Left lung (tissue), 14 donors: ENCODE measurements at places on chromosomes 3 and 15. TPM values are rescaled to one million over a fixed set of nuclear protein-coding genes. Genes with fewer than 3 reads are reported as not detected.
A peak's percentile ranks its signal among the peaks of the same experiment; 100 is the strongest.

Gene FBXO40
- total RNA-seq = 0.03 TPM

- H3K27ac ChIP-seq = no peak overlapping the region
- H3K36me3 ChIP-seq = no peaks in the 10 kb centered on the region
- H3K4me3 ChIP-seq = no peak overlapping the region
- H3K4me1 ChIP-seq = peaks cover 3% of the 10 kb centered on the region
- no peaks in the 10 kb centered on the region for H3K27me3 ChIP-seq
- no peak for DNase-seq
Observed at GRCh38 chr15:66681395-66681794, 20.6 kb upstream of the SMAD6 start.

Gene SOX14
- not detected for total RNA-seq

- no peaks in the 10 kb centered on the region for H3K27me3 ChIP-seq
- H3K4me1 ChIP-seq = no peaks in the 10 kb centered on the region
- no peak overlapping the region for H3K4me3 ChIP-seq
- DNase-seq = no peak
Observed at GRCh38 chr15:89457086-89457485, 39.3 kb downstream of the RHCG start.

- no peaks in the 10 kb centered on the region for H3K36me3 ChIP-seq
- no peak for DNase-seq
- H3K4me1 ChIP-seq = peaks cover 9% of the 10 kb centered on the region
- H3K4me3 ChIP-seq = no peak overlapping the region
- no peak overlapping the region for H3K27ac ChIP-seq
- H3K27me3 ChIP-seq = no peaks in the 10 kb centered on the region
Observed at GRCh38 chr15:59532770-59533379, 78.7 kb upstream of the GCNT3 start.

Gene ONECUT1
- total RNA-seq = not detected

GRCh38 chr15:38861108-38861507 lies 296.5 kb upstream of the RASGRP1 start:
- H3K4me1 ChIP-seq = no peaks in the 10 kb centered on the region
- no peaks in the 10 kb centered on the region for H3K27me3 ChIP-seq
- no peaks in the 10 kb centered on the region for H3K36me3 ChIP-seq
- no peak overlapping the region for H3K4me3 ChIP-seq
- DNase-seq = no peak

Gene GORASP1
- total RNA-seq = 63.2 TPM

Gene KLHL40
- total RNA-seq = not detected

Gene CELF6
- 2.2 TPM for total RNA-seq

GRCh38 chr15:81314378-81314777 lies 9.6 kb downstream of the STARD5 start:
- no peaks in the 10 kb centered on the region for H3K36me3 ChIP-seq
- H3K27ac ChIP-seq = no peak overlapping the region
- H3K27me3 ChIP-seq = no peaks in the 10 kb centered on the region
- H3K4me3 ChIP-seq = no peak overlapping the region

DNA sequence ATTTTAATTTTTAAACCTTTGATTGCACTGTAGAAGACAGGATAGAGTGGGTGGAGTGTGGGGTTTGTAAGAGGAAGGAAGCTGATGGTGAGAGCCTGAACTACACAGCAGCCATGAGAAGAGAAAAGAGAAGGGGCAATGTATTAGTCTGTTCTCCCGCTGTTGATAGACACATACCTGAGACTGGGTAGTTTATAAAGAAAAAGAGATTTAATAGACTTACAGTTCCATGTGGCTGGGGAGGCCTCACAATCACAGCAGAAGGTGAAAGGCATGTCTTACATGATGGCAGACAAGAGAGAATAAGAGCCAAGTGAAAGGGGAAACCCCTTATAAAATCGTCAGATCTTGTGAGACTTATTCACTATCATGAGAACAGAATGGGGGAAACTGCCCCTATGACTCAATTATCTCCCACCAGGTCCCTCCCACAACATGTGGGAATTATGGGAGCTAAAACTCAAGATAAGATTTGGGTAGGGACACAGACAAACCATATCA lies 37.3 kb downstream of the STARD5 start:
- no peaks in the 10 kb centered on the region for H3K36me3 ChIP-seq
- no peak overlapping the region for H3K27ac ChIP-seq
- H3K27me3 ChIP-seq = no peaks in the 10 kb centered on the region
- H3K4me3 ChIP-seq = no peak overlapping the region
- no peaks in the 10 kb centered on the region for H3K4me1 ChIP-seq

DNA sequence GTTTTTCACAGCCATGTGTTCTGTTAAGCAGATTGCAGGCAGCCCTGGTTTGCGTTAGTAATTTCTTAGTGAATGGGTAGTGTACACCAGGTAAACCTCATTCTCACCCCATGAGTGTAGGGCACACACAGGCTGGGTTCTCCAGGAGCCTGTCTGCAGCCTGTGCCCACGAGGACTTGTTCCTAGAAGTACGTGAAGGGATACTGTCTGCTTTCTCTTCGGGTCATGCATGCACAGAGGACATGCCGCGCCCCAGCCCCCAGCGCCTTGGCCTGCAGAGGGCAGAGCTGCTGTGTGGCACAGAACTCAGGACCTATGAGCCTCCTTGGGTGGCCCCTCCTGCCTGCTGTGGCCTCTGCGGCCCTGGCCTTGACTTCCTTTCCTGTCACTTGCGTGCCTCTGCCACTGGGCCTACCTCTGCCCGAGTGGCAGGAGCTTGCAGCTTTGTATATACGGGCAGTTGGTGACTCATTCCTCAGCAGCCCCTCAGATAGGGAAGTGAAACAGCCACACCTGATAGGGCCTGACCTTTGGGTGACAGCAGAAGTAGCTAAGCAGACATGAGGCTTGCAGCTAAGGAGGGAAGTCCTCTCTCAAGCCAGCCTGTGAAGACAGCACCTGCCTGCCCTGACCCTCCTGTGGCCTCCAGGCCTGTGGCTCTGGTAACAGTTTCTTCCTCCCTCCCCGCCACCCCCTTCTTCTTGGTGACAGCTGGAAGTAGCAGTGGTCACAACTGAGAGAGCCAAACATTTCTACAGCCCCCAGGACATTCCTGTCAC lies 19.5 kb downstream of the PPCDC start:
- no peaks in the 10 kb centered on the region for H3K36me3 ChIP-seq
- H3K4me3 ChIP-seq = no peak overlapping the region
- no peaks in the 10 kb centered on the region for H3K27me3 ChIP-seq

- no peak for DNase-seq
- H3K36me3 ChIP-seq = no peaks in the 10 kb centered on the region
- H3K27me3 ChIP-seq = peaks cover 5% of the 10 kb centered on the region
- H3K4me3 ChIP-seq = no peak overlapping the region
Observed at GRCh38 chr15:65077981-65078352, 1.4 kb downstream of the KBTBD13 start.

Gene MORC1
- total RNA-seq = not detected

GRCh38 chr3:42191443-42191747 lies 74.6 kb downstream of the CCK start:
- no peak overlapping the region for H3K27ac ChIP-seq
- no peak overlapping the region for H3K4me3 ChIP-seq

Gene TASOR
- 61.8 TPM for total RNA-seq

Gene DAZL
- not detected for total RNA-seq

- no peak overlapping the region for H3K27ac ChIP-seq
- H3K4me1 ChIP-seq = no peaks in the 10 kb centered on the region
- no peaks in the 10 kb centered on the region for H3K36me3 ChIP-seq
- no peaks in the 10 kb centered on the region for H3K27me3 ChIP-seq
- no peak for DNase-seq
- H3K4me3 ChIP-seq = no peak overlapping the region
Observed at GRCh38 chr3:168806871-168807270, 711.1 kb upstream of the GOLIM4 start.

GRCh38 chr3:150210461-150211110 lies 197.5 kb upstream of the TSC22D2 start:
- DNase-seq = no peak
- H3K27me3 ChIP-seq = no peaks in the 10 kb centered on the region
- H3K4me3 ChIP-seq = no peak overlapping the region
- H3K27ac ChIP-seq = no peak overlapping the region
- H3K36me3 ChIP-seq = no peaks in the 10 kb centered on the region
- H3K4me1 ChIP-seq = no peaks in the 10 kb centered on the region

Gene ROPN1
- not detected for total RNA-seq

- no peaks in the 10 kb centered on the region for H3K27me3 ChIP-seq
- no peak overlapping the region for H3K4me3 ChIP-seq
Observed at GRCh38 chr15:69871511-69872134, 226.1 kb downstream of the TLE3 start.

DNA sequence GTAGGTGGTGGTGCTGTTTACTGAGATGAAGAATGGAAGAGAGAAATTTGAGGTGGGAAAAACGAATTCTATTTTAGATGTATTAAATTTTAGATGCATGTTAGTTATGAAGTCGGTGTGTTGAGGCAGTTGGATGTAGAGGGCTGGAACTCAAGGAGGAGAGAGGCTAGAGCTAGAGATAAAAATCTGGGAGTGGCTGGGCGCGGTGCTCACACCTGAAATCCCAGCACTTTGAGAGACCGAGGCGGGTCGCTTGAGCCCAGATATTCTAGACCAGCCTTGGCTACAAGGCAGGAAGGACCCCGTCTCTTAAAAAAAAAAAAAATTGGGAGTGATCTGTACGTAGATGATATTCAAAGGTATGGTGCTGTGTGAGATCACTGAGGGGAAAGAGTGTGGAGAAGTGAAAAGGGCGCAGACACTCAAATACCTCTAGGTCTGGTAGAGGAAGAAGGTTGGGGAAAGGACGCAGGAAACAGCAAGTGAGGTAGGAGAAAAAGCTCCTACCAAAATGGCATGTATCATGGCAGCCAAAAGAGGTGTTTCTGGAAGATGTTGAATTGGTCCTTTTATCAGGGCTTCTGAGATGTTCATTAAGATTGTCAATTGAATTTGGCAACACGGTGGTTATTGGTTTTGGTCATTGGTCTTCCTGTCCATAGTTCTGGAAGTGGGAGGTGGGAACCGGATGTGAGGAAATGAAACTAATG lies 1.8 kb downstream of the YEATS2 start:
- peak overlapping the region; percentile 92 for H3K27ac ChIP-seq
- H3K36me3 ChIP-seq = no peaks in the 10 kb centered on the region
- DNase-seq = no peak

DNA sequence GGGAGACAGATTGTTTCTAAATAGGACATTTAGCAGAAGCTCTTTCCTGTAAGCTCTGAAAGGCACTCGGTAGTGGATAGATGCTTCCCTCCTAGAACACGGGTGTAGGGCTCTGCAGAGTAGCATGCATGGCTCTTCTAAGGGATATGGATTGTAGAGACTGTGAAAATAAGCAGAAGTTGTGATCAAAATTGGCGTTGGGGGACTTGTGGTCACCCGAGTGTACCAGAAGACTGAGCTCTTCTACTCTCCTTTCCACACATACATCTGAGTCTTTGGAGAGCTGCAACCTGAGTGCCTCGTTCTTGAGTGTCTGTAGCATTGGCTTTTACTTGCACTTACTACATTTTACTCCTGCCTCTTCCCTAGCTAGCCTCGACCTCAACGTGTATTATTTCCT lies 197.7 kb downstream of the LPP start:
- no peaks in the 10 kb centered on the region for H3K27me3 ChIP-seq
- no peak overlapping the region for H3K4me3 ChIP-seq
- no peaks in the 10 kb centered on the region for H3K36me3 ChIP-seq
- H3K27ac ChIP-seq = no peak overlapping the region

- H3K27me3 ChIP-seq = peaks cover 10% of the 10 kb centered on the region
- no peaks in the 10 kb centered on the region for H3K36me3 ChIP-seq
- no peak overlapping the region for H3K4me3 ChIP-seq
- no peaks in the 10 kb centered on the region for H3K4me1 ChIP-seq
- no peak for DNase-seq
Observed at GRCh38 chr3:173591401-173591800, 193.9 kb downstream of the NLGN1 start.

DNA sequence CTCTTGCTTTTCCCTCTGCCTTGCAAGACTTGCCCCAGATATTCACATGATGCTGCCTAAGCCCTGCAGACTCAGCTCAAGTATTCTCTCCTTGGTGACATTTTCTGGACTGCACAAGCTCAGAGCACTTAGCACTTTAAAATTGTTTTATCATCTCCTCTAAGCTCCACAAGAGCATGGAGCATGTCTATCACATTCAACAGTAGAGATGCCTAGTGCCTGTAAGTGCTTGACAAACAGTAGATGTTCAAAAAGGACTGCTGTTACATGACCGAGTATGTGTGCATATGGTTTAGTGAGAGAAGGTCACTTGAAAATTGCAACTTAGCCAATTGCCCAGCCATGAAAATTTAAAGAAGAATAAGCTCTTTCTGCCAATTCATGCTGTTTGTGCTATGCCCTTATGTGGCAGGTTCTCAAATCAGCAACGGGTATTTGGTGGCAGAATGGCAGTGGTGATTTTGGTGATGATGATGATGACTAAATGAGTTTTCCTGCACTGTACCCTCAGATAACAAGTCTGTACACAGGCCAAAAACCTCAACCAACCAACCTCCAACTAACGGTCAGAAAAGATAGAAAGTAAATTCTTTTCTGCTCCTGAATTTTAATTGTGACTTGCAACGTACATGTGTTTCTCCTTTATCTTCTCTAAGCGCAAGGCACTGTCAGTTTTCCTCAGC lies 647.2 kb upstream of the UBE2E2 start:
- H3K27ac ChIP-seq = no peak overlapping the region
- no peak overlapping the region for H3K4me3 ChIP-seq
- no peaks in the 10 kb centered on the region for H3K4me1 ChIP-seq
- no peak for DNase-seq
- H3K36me3 ChIP-seq = no peaks in the 10 kb centered on the region
- peaks cover 20% of the 10 kb centered on the region for H3K27me3 ChIP-seq

DNA sequence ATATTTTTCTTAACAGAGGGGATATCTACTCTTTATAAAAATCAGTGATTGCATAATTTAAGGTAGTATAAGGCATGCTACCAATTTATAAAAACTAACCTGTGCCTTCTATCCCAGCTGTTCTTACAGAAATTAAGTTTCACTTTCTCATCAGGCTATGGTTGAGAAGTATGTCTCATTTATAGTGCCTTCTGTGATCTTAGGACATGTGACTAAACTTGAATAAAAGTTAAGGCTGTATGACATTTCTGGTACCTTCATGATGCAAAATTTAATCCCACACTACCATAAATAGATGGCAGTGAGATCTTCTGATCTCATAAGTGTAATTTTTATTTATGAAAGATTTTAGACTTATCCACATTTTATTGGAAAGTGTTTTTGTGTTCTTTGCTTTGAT lies 12.6 kb downstream of the TIPARP start:
- no peak overlapping the region for H3K4me3 ChIP-seq
- peaks cover 96% of the 10 kb centered on the region for H3K4me1 ChIP-seq
- DNase-seq = no peak
- no peaks in the 10 kb centered on the region for H3K36me3 ChIP-seq

GRCh38 chr3:8882642-8883041 lies 80.6 kb downstream of the RAD18 start:
- DNase-seq = no peak
- no peak overlapping the region for H3K27ac ChIP-seq

DNA sequence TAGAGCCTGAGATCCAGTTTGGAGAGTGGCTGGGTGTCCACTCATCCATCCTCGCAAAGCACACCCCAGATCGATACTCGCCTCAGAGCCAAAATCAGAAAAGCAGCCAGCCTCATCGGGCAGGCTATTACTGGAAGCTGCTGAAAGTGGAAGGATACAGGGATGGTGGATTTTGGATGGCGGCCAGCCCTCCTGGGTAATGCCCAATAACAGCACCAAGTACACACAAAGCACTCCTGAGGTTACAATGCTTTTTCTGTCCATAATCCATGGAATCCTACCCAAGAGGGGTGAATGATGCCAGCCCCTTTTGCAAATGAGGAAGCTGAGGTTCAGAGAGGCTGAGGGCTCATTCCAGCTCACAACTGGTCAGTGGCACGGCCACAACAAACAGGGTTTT lies 93.1 kb upstream of the SLC6A11 start:
- H3K4me1 ChIP-seq = no peaks in the 10 kb centered on the region
- no peaks in the 10 kb centered on the region for H3K36me3 ChIP-seq
- no peak overlapping the region for H3K27ac ChIP-seq

GRCh38 chr3:56469141-56469540 lies 874 bp upstream of the ERC2 start:
- H3K27ac ChIP-seq = no peak overlapping the region
- no peak overlapping the region for H3K4me3 ChIP-seq
- DNase-seq = no peak
- H3K4me1 ChIP-seq = no peaks in the 10 kb centered on the region
- H3K27me3 ChIP-seq = peaks cover 69% of the 10 kb centered on the region
